ENCODE measurements at places on chromosomes 1 and 21.

DNA sequence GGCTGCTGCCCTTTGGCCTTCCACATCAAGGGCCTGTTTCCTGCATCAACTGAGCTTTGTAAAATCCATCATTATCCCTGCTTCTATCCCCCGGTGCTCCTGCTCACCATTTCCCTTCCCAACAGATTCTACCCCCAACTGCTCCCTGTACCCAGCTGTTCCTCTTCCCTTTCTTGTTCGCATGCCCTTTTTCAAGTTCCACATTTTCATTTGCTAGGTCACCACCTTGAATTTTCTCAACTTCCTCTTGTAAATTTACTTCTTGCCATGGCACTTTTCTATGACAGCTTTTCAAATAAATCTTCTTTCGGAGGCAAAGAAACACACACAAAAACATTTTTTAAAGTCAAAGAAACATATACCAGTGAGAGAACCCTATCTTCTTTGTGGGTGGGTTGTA lies 330.5 kb upstream of the ADGRL2 start:
- H3K36me3 ChIP-seq, result no peaks in the 10 kb centered on the region
- H3K27ac ChIP-seq, result no peak overlapping the region
- peaks cover 9% of the 10 kb centered on the region for H3K4me1 ChIP-seq
- no peaks in the 10 kb centered on the region for H3K27me3 ChIP-seq
- no peak overlapping the region for H3K4me3 ChIP-seq
- DNase-seq, result no peak

DNA sequence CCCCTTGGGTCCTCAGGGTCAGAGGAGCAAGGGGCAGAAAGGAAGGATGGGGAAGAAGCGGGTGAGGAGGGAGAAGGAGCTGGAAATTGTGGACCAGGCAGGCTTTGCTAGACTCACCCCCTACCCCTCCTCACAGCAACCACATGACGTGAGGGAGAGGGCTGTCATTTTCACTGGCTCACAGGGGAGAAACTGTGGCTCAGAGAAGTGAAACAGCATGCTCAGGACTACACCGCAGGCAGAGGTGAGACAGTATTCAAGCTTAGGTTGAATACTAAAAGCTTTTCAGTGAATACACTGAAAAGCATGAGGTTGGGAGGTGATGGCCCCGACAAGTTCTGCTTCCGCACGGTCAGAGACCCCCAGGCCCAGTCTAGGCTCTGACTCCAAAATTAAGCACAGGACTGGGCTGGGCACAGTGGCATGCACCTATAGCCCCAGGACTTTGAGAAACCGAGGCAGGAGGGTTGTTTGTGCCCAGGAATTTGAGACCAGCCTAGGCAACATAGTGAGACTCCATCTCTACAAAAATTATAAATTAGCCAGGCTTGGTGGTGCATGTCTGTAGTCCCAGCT lies 1.2 kb upstream of the CLEC20A start:
- H3K4me3 ChIP-seq, result no peak overlapping the region
- DNase-seq, result no peak
- H3K27me3 ChIP-seq, result peaks cover 5% of the 10 kb centered on the region
- H3K4me1 ChIP-seq, result no peaks in the 10 kb centered on the region
- H3K36me3 ChIP-seq, result no peaks in the 10 kb centered on the region

- no peaks in the 10 kb centered on the region for H3K27me3 ChIP-seq
- DNase-seq, result no peak
- no peak overlapping the region for H3K4me3 ChIP-seq
- peaks cover 2% of the 10 kb centered on the region for H3K36me3 ChIP-seq
- H3K27ac ChIP-seq, result no peak overlapping the region
Observed at GRCh38 chr1:26546375-26546774, 16.8 kb downstream of the RPS6KA1 start.

- H3K36me3 ChIP-seq, result no peaks in the 10 kb centered on the region
- H3K4me1 ChIP-seq, result no peaks in the 10 kb centered on the region
- DNase-seq, result no peak
Observed at GRCh38 chr1:30536530-30536929, 186.9 kb downstream of the MATN1 start.

DNA sequence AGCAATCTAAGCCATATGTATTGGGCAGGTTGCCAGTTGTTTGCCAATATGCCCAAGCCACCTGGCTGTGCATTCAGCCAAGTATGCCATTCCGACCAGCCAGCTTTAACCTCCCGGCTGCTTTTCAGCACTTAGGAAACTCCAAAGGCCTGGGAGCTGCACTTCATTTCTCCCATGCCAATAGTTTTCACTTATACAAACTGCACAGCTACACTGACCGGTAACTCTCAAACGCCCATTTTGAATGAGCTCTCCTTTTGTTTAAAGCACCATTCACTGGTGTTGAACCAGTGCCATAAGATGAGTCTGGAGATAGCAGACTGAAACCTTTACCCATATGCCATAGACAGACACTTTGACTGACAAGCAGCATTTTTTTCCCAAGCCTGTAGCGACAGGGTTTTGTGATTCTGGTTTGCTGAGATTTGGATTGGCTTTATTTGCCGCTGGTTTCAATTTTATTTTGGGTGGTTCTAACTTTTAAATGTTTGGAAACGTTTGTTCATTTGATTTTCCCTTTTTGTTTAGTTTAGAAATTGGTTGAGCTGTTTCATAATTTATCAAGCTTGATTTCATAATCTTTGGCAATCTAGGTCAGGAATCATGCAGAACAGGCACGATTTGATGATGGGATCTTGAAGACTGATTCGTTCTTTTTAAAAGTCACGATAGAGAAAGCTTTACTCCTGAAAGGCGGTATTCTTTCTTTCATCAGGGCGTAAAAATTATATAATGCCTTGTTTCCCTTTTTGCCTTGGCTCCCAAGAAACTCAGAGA lies 144.6 kb downstream of the NFIA start:
- no peaks in the 10 kb centered on the region for H3K36me3 ChIP-seq
- peak overlapping the region; percentile 15 for H3K27ac ChIP-seq
- H3K4me3 ChIP-seq, result no peak overlapping the region
- peaks cover 15% of the 10 kb centered on the region for H3K27me3 ChIP-seq

- H3K36me3 ChIP-seq, result no peaks in the 10 kb centered on the region
- H3K4me1 ChIP-seq, result peaks cover 30% of the 10 kb centered on the region
- no peak overlapping the region for H3K27ac ChIP-seq
- no peak overlapping the region for H3K4me3 ChIP-seq
- peaks cover 5% of the 10 kb centered on the region for H3K27me3 ChIP-seq
- DNase-seq, result no peak
Observed at GRCh38 chr1:24139841-24140425, 3.0 kb downstream of the IL22RA1 start.

GRCh38 chr1:222167111-222167510 lies 380.8 kb downstream of the HHIPL2 start:
- no peak overlapping the region for H3K27ac ChIP-seq
- H3K27me3 ChIP-seq, result no peaks in the 10 kb centered on the region
- H3K4me1 ChIP-seq, result no peaks in the 10 kb centered on the region

GRCh38 chr1:150601540-150601939 lies 22.1 kb upstream of the MCL1 start:
- peaks cover 7% of the 10 kb centered on the region for H3K36me3 ChIP-seq
- no peak for DNase-seq
- H3K27me3 ChIP-seq, result no peaks in the 10 kb centered on the region
- no peak overlapping the region for H3K4me3 ChIP-seq

- no peak overlapping the region for H3K4me3 ChIP-seq
- peaks cover 3% of the 10 kb centered on the region for H3K4me1 ChIP-seq
- peaks cover 41% of the 10 kb centered on the region for H3K36me3 ChIP-seq
- no peaks in the 10 kb centered on the region for H3K27me3 ChIP-seq
- DNase-seq, result no peak
Observed at GRCh38 chr1:113963281-113963906, 15.9 kb upstream of the OLFML3 start.

GRCh38 chr1:106836708-106837107 lies 219.8 kb upstream of the PRMT6 start:
- no peak overlapping the region for H3K4me3 ChIP-seq
- no peaks in the 10 kb centered on the region for H3K27me3 ChIP-seq
- no peaks in the 10 kb centered on the region for H3K36me3 ChIP-seq

GRCh38 chr1:160353223-160353622 lies 10.0 kb downstream of the NCSTN start:
- H3K4me1 ChIP-seq, result no peaks in the 10 kb centered on the region
- H3K27ac ChIP-seq, result no peak overlapping the region
- peaks cover 27% of the 10 kb centered on the region for H3K36me3 ChIP-seq
- DNase-seq, result no peak
- H3K27me3 ChIP-seq, result no peaks in the 10 kb centered on the region
- H3K4me3 ChIP-seq, result no peak overlapping the region

DNA sequence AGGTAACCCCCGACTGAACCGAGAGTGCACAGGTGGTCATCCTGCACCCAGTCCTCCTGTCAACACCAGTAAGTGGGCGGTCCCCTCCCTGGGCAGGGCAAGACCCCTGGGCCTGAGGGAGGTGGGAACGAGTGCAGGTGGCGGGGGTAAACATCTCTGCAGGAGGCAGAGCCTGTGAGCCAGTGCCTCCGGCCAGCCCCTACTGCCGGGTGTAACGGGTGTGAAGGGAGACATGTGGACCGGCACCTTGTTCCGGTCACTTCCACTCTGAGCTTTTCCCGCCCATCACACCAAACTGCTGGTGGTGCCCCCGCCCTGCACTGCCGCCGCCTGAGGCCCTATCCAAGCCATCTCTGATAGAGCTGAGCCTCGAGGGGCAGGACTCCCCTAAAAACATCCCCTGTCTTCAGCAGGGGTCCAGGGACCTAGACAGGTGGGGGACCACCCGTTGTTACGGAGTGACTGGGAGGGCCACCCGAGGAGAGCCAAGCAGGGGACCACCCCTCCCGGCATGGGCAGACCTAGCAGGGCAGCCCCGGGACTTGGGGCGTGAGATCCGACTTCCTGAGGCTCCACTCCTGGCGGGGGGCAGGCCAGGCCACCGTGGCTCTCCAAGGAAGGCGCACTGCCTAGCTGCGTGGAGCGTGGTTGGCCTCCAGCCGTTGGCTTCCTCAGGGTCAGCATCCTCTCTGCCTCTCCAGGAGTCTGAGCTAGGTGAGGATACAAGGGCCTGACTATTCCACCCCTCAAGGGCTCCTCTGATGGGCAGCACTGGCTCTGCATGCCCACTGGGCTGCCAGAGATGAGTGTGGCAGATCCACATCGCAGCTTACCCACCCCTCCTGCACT lies 43.8 kb upstream of the LBR start:
- H3K36me3 ChIP-seq, result no peaks in the 10 kb centered on the region
- no peak for DNase-seq
- peaks cover 4% of the 10 kb centered on the region for H3K27me3 ChIP-seq
- H3K4me3 ChIP-seq, result no peak overlapping the region
- no peak overlapping the region for H3K27ac ChIP-seq

- no peak for DNase-seq
- H3K27ac ChIP-seq, result no peak overlapping the region
- H3K27me3 ChIP-seq, result peaks cover 5% of the 10 kb centered on the region
Observed at GRCh38 chr1:17086751-17087150, 32.5 kb downstream of the PADI2 start.

DNA sequence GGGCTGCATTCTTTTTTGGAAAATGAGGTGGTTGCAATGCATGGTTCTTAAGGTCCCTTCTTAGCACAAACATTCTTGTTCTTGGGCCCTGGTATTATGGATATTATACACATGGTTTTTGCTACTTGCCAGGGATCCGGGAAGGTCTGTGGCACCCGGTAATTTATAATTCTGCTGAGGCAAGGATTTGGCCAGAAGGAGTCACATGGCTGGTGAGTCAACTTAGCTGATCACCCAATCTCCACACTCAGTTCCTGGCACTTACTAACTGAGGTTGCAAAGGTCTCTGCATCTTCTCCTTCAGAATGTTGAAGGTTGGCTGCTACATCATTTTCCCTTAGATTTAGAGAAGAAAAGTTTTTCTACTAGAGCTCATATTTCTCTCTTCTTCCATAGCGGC lies 112.5 kb downstream of the ROR1 start:
- H3K27ac ChIP-seq, result no peak overlapping the region
- H3K4me1 ChIP-seq, result peaks cover 19% of the 10 kb centered on the region
- no peak for DNase-seq
- H3K27me3 ChIP-seq, result no peaks in the 10 kb centered on the region

DNA sequence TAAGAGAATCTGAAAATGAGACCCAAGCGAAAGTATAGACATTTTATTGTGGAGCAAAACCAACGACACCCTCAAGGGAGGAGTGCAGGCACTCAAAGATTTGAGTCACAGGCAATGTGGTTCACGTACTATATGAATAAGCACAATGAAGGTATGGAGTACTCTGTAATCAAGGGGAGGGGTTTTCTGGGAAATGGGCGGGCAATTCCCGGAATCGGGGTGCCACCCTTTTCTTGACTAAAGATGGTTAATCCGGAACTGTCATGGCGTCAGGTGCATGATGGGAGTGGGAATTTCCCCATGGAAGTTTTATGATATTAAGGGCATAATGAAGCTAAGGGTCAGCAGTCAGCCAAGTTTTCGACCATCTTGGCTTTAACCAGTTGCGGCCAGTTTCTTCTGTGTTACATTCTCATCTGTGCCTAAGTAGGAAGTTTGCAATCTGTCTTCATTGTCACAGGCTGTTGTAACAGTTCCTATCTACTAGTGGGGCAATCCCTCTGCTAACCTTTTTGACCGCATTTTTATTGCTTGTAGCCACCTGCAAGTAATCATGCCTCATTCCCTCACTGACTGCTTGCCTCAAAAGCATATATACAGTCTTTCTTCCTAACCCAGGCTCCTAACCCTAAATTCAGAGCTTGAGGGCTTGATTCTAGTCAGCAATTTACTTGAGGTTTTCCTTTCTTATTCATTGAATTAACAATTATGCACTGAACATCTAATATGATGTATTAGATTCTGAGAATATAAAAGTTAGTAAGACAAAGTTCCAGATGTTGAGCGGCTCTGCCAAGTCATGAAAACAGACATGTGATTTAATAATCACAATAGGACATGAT lies 775 bp upstream of the AIM2 start:
- no peaks in the 10 kb centered on the region for H3K27me3 ChIP-seq
- no peaks in the 10 kb centered on the region for H3K36me3 ChIP-seq
- no peak overlapping the region for H3K27ac ChIP-seq
- H3K4me1 ChIP-seq, result no peaks in the 10 kb centered on the region
- no peak overlapping the region for H3K4me3 ChIP-seq

- H3K36me3 ChIP-seq, result peaks cover 20% of the 10 kb centered on the region
- peak overlapping the region; percentile 91 for H3K27ac ChIP-seq
- H3K27me3 ChIP-seq, result no peaks in the 10 kb centered on the region
- peak; percentile 44 for DNase-seq
- peak overlapping the region; percentile 31 for H3K4me3 ChIP-seq
Observed at GRCh38 chr1:214506972-214507431, 44.4 kb downstream of the PTPN14 start.

- no peaks in the 10 kb centered on the region for H3K4me1 ChIP-seq
- DNase-seq, result no peak
- H3K27me3 ChIP-seq, result no peaks in the 10 kb centered on the region
- H3K4me3 ChIP-seq, result no peak overlapping the region
- H3K36me3 ChIP-seq, result no peaks in the 10 kb centered on the region
Observed at GRCh38 chr1:113353580-113353979, 36.7 kb upstream of the MAGI3 start.

GRCh38 chr21:43936247-43936967 lies 71.4 kb downstream of the AGPAT3 start:
- no peak for DNase-seq
- peaks cover 19% of the 10 kb centered on the region for H3K4me1 ChIP-seq
- no peak overlapping the region for H3K4me3 ChIP-seq

GRCh38 chr1:46134660-46135331 lies 2.4 kb upstream of the PIK3R3 start:
- no peak overlapping the region for H3K27ac ChIP-seq
- H3K4me3 ChIP-seq, result no peak overlapping the region
- H3K36me3 ChIP-seq, result no peaks in the 10 kb centered on the region
- no peaks in the 10 kb centered on the region for H3K27me3 ChIP-seq
- peaks cover 16% of the 10 kb centered on the region for H3K4me1 ChIP-seq
